ENCODE measurements at places on chromosomes 5 and 9.

GRCh38 chr9:89712283-89712682 lies 107.5 kb downstream of the GADD45G start:
- DNase-seq, result no peak

GRCh38 chr5:17103461-17103860 lies 114.0 kb upstream of the BASP1 start:
- DNase-seq, result no peak

DNA sequence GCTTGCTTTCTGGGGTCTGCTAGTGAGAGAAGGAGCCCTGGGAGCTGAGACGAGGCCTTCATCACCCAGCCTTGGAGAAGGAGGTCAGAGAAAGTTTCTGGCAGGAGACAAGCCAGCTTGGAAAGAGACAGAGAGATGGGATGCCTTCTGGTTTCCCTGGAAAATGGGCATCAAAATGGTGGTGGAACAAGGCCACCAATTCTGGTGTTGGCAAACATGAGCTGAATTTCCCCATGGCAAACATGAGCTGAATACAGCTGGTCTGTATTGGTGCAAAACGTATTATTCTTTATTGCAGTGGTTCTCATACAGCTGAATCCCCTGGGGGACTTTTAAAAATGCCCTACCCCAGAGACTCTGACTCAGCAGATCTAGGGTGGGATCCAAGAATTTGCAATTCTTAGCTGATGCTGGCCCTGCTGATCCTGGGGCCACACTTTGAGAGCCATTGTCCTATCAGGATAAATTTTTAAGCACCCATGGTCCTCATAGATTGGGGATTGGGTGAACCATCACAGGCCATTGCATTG lies 39.1 kb upstream of the S1PR3 start:
- no peak for DNase-seq

DNA sequence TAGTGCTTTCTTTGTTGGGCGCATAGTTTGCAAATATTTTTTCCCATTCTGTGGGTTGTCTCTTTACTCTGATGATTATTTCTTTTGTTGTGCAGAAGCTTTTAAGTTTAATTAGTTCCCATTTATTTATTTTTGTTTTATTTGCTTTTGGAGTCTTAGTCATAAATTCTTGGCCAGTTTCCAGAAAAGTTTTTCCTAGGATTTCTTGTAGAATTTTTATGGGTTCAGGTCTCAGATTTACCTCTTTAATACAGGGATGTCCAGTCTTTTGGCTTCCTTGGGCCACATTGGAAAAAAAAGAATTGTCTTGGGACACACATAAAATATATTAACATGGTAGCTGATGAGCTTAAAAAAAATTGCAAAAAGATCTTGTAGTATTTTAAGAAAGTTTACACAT lies 122.0 kb downstream of the WDR70 start:
- DNase-seq, result no peak

- DNase-seq, result no peak
Observed at GRCh38 chr5:78731884-78732283, 83.3 kb upstream of the LHFPL2 start.

- DNase-seq, result no peak
Observed at GRCh38 chr5:106292654-106293053, 1378.1 kb downstream of the EFNA5 start.

DNA sequence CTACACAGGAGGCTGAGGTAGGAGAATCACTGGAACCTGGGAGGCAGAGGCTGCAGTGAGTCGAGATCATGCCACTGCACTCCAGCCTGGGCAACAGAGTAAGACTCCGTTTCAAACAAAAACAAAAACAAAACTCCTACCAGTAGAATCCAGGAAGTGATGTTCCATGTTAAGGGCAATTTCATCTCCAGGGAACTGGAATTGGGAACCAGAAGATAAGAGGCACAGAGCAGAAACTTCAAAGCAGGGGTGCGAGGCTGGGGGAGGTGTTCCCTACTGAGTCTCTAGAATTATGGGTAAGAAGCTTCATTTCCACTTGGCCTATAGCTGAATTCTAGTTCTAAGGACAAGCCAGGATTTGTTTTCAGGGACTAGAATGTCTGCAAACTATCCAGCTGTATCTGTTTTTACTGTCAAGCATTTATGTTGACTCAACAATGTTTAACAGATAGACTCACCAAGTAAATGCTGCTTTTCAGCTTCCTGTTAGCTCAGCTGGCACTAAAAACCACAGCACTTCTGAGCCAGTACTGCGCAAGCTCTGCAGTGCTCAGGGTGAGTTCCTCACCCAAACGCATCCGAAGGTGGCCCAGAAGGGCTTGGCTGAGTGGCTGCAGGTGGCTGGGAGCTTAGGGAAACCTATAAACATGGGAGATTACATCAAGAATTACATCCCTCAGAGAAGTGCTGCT lies 320.1 kb downstream of the MTRR start:
- DNase-seq, result no peak

DNA sequence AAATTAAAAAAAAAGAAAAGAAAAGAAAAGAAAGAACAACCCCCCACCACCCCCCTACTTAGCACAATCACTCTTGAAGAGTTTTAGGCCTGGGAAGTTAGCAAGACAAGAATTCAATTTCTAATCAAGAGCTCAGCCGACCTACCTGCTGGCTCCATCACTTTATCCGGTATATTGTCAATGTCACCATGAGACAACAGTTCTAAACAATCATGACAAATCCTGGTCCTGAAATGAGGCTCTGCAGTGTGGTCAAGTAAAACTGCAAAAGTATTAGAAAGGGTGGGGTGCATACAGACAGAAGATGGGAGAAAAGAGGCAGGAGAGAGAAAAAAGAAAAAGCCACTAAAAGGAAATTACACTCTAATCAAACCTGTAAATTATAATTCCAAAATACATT lies 163.7 kb downstream of the TARS1 start:
- DNase-seq, result no peak

- DNase-seq, result no peak
Observed at GRCh38 chr5:147341345-147341744, 106.5 kb downstream of the STK32A start.

DNA sequence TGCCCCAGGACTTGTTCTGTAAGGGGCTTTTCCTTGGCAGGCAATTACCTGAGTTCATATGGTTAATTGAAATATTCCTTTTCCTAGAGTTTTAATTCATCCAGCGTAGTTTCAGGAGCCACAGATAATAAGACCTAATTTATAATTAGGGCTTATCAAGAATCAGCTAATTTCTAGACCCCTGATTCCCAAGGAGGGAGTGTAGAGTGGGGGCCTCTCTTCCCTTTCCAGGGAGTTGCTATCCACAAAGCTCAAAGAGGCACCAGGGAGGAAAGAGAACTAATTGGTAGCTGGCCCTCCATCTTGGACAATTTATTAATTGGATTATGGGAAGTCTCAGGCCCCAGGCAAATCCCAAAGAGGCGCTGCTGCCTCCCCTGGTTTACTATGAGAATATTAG lies 75.8 kb upstream of the ZNF618 start:
- DNase-seq, result no peak

DNA sequence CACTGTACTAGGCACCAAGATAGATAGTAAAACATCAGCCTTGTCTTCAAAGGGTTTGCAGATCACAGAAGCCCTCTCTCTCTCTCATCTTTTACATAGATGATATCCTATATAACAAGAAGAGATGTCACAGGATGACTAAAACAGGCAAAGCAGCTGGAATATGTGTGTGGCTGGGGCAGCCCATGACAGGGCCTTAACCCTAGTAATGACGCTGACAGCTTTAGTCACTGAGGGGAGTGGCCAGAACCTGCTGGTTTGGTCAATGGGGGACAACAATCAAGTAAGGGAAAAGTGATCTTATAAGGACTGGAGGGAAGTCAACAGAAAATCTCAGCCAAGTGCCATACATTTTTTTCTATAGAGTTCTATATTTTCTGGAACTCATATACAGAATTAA lies 41.9 kb upstream of the RIC1 start:
- peak; percentile 52 for DNase-seq

DNA sequence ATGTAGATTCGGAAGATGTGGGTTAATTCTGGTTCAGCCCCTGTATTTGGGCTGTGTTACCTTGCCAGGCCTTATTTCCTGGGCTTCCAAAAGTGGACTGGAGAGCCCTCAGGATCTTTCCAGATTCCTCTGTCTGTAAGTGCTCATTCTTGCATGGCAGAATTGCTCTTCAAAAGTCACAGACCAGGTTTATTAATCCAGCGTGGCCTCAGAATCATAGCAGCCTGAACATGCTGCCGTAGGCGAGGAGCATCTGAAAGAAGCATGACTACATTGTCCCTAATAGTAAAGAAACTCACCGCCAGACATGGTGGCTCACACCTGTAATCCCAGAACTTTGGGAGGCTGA lies 307.8 kb downstream of the GADD45G start:
- no peak for DNase-seq

DNA sequence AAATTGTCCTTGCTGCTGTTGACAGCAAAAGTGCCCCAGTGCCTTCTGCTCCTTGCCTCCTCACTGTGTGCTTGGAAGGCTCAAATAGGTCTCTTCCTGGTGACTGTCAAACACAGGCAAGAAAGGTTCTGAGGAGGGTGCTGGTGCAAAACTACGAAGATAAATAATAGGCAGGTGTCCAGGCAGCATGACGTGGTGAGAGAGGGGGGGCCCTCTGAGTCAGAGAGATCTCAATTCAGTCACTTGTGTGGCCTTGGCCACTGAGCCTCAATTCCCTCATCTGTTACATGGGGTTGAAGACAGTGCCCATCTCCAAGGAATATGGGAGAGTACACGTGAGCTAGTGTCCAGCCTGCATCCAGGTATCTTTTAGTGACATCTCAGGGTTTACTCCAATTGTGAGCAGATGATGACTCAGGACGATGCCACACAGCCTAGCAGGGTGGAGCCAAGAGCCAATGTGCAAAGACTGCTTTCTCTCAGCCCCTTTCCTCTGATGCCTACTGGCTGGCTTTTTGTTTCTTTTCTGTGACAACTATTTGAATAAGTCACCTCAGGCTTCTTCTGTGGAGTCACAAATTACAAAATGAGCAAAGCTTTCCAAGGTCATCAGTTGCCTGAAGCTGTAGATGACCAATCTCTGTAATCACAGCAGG lies 29.7 kb upstream of the SMIM32 start:
- no peak for DNase-seq
